ENCODE measurements at places on chromosomes 11 and 22. TPM values are rescaled to one million over a fixed set of nuclear protein-coding genes. Genes with fewer than 3 reads are reported as not detected.
A peak's percentile ranks its signal among the peaks of the same experiment; 100 is the strongest.

The GLB1L2 gene
- polyA plus RNA-seq = 1.1 TPM

The CXCR5 gene
- polyA plus RNA-seq = 0.04 TPM

DNA sequence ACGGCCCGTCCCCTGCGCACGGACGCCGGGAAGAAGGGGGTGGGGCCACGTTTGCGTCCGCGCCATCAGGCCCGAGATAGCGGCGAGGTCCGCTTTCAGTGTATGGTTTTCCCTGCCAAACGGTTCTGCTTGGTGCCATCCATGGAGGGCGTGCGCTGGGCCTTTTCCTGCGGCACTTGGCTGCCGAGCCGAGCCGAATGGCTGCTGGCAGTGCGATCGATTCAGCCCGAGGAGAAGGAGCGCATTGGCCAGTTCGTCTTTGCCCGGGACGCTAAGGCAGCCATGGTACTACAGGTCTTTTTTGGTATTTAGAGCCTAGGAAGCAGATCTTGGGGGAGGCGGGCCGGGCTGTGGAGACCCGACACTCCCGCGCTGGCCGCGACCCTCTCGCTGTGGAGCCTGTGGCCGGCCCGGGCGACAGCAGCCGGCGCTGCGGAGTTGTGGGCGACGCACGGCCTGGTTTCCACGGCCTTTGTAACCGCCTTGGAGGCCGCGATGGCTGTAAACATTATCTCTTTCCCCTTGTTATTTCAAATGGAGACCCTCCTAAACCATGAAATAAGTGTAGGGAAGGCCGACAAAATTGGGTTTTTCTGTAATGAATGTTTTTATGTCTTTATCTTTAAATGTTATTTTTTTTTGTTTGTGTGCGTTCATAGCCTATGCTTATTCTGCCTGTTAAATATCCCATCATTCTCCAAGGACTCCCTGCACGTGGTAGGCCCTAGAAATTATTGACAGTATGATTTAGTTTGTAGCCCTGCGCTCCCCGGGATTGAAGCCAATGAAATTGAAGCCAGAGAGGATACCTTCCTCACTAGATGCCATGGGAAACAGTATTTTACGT is at the start of gene AASDHPPT:
Gene AASDHPPT (plus strand): TSS at position 54 of the 847 bp plus-strand sequence. CDS start 49 bp downstream, at position 103.
- DNase-seq = peak; percentile 59

The ARHGAP42 gene
- 5.4 TPM for polyA plus RNA-seq

DNA sequence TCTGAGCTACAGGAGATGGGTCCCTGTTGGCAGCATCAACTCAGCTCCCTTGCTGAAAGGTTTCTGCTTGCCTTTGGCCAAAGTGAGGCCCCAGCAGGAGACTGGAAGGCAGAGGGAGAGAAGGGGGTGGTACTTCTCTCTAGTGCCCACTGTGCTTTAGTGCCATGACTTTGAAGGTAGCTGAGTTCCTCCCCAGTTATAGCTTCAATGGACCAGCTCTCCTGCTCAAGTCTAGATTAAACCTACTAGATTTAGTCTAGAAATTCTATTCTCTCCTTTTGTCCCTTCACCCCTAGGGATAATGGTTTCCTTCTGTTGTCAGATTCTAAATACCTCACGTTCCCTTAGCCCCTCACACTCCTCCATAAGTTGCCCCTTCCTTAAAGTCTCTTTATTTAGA is 119.2 kb downstream of the TIMP3 start:
- DNase-seq = no peak

DNA sequence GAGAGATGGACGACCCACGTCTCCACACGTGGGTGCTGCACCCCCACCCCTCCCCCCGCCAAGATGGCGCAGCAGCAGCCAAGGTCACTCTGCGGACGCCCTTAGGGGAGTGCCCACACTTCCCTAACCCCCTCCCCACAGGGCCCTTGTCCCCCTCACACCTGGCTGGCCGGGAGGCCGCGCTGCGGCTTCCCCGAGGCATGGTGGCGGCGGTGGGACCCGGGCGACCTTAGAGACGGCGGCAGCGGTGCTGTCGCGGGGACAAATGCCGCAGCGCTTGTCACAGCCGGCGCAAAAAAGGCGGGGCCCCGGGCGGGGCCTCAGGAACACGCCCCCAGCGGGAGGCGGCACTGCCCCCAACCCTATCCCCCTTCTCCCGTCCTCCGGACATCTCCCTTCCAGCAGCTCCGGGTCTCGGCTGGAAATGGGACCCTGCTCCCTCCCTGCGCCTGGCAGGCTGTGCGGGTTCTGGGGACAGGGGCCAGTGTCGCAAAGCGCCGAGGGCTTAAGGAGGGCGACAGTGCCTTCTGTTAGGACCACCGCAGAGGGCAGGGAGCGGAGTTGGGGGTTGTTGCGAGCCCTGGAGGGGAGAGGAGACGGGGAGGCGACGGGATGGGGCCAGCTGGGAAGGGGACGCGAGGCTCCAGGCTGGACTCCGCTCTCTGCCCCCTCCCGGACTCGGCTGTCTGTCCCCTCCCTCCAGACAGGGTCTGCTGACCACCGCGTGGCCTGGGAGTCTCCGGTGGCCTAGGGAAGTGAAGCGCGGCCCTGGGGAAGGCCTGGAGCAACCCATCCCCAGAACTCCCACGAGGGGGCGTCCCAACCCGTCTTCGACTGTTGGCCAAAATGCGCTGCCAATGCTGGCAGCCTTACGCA is at the start of gene CHCHD10:
Gene CHCHD10 (minus strand): TSS at position 300 of the 876 bp plus-strand sequence. CDS start 98 bp downstream, at position 202.
- peak; percentile 65 for DNase-seq

GRCh38 chr22:38727530-38728451 is 22.0 kb downstream of the GTPBP1 start:
- DNase-seq = no peak

GRCh38 chr11:76694664-76695063 is 24.1 kb upstream of the LRRC32 start:
- DNase-seq = peak; percentile 31

DNA sequence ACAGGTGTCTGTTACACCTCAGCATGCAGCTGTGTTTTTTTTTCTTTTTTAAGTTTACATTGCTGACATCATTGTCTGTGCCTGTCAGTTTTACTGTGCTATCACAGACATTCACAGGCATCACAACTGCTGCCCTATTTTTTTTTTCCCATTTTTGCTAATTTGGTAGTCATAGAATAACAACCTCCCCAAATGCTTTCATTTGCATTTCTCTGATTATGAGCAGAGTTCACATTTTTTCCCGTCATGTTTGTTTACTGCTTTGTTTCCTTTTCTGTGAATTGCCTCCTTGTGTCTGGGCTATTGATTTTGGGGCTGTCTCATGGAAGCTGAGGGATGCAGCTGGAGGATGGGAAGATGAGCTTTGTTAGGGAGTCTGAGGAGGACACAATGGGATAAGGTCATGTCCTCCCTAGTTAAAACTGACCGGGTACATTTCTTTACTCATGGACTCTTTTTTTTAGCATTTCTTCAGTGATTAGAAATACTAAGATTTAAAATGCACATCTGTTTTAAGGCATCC is 155.1 kb downstream of the LDLRAD3 start:
- DNase-seq = no peak

GRCh38 chr11:120079750-120080610 is 57.9 kb downstream of the TRIM29 start:
- no peak for DNase-seq

DNA sequence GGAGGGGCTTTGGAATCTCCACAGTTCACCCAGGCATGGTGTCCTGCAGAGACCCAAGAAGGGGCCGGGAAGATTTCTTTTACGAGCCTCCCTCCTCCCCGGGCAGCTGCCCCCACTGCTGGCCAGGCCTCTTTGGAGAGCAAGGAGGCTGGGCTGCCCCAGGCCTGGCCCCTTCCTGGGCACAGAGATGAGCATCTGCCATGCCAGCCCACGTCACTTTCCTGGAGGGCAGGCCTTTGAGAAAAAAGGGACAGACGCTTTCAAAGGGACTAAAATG is 60.5 kb upstream of the FGF3 start:
- DNase-seq = no peak

- no peak for DNase-seq
These were observed 10.9 kb downstream of the NCF4 start for GRCh38 chr22:36871669-36872081.

GRCh38 chr11:119759324-119759723 is 30.3 kb upstream of the NECTIN1 start:
- DNase-seq = no peak

- DNase-seq = no peak
These were observed 20.8 kb downstream of the C11orf71 start for GRCh38 chr11:114379394-114380069.

DNA sequence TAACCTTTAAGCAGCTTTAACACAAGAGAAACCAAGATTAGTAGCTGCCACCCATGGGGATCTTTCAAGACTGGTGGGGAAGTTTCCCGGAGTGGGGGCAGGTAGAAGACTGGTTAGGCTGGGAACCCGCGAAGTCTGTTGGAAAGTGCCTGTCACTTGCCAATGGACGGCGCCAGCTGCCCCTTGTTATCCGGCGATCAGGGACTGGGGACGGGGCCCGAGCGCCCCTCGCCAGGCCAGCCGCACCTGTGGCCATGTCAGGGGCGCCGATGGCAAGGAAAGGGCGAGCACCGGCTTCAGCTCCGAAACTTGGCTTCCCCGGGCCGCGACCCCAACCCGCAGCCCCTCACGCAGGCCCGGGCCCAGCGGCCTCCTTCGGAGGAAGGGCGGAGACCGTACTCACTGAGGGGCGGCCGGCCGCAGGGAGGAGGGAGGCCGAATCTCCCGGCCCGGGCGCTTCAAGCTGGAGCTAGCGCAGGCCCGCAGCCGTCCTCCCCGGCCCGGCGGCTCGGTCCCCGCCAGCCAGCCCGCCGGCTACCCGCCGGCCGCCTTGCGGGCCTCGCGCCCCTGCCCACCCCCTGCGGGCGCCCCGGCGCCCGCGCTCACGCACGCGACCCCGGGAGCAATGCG is 539 bp downstream of the EIF4ENIF1 start:
- DNase-seq = no peak

The TSKU gene
- polyA plus RNA-seq = 171 TPM

The OR10D3 gene
- not detected for polyA plus RNA-seq

- DNase-seq = no peak
These were observed 399.3 kb downstream of the OPCML start for GRCh38 chr11:133133050-133133449.

DNA sequence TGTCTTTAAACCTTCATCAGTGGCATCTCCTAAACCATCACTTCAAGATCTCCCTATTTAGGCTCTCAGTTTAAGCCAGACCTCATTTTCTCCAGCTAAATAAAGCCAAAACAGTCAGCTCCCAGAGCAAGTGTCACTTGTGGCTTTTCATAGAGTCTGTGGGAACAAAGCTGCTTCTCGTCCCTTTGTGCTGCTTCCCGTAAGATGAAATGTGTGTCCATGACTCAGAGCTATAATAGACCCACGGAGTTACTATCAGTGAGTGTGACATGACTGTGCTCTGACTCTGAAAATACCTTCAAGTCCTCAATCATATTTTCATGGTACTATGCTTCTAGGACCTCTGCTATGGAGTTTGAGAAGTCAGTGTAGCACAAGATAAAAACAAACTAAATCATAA is 57.3 kb upstream of the SLN start:
- no peak for DNase-seq

The OR4A16 gene
- not detected for polyA plus RNA-seq

The LRRC74B gene
- polyA plus RNA-seq = 0.04 TPM

The BLID gene
- polyA plus RNA-seq = not detected

The CBLIF gene
- polyA plus RNA-seq = not detected

GRCh38 chr11:120332822-120333716 is 3.1 kb upstream of the ARHGEF12 start:
- DNase-seq = no peak

- no peak for DNase-seq
These were observed 6.8 kb downstream of the TBC1D22A start for GRCh38 chr22:46769191-46769675.

DNA sequence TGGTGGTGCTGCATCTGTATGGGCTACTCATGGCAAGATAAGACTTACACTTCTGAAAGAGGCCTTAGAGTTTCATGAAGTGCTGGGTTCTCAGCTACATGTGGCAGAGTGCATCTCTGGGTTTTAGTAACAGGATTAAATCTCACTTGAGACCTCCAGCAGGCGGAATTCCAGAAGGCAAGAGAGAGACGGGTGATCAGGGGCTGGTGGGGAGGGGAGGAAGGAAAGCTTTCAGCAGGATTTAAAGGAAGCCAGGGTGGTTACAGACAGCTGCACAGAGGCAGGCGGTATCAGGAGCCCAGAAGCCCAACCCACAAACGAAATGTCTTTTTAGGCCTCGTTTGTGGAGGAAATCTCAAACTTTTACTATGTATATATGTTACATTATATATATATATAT is 56.2 kb upstream of the CD82 start:
- no peak for DNase-seq

DNA sequence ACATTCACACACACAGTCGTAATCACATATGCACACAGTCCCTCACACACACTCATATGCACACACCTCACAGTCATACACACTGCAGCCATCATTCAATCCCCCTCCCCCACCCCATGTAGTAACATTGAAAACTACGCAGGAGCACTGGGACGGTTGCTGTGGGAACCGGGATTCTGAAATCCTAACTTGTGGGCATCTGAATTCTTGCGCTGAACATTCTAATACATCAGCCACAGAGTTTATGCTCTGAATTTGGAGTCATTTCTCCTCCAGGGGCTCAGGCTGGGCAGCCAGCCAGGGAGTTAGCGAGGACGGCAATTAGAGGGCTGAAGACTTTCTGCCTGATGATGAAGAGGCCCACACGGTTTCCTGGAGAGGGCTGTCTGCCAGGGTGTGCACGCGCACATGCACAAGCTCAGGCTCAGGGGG is 32.7 kb downstream of the CD6 start:
- DNase-seq = no peak

DNA sequence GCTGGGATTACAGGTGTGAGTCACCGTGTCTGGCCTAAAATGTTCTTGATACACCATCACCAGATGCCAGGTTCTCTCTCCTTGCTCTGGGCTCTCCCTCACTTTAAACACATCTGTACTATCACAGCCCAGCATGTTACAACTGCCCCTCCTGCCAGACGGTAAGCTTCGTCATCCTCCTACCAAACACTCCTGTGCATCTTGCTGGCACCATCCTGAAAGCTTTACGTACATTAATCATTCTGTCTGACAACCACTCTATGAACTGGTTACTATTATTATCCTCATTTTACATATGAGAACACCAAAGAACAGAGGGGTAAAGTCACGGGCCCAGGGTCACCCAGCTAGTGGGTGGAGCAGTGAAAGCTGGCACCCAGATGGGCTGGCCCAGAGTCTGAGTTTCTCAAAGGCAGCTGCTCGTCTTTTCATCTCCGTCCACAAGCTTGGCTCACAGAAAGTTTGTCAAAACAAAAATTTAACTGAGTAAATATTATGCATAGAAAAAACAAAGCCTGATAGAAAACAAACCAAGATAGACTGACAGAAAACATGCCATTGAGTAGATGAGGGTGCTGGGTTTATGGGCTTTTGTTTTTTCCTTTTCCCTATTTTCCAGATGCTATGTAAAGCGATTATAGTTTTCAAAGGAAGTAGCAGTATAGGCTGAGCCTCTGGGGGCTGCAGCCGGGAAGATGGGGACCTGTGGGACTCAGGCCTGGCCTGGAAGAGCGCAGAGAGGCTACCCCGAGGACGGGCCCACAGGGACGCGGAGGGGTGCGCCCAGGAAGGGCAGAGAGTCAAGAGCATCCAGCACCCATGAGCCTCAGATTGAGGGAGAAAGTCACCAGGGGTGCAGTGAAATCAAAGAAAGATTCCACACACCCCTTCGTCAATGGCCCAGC is 9.5 kb downstream of the PLA2G6 start:
- no peak for DNase-seq

- DNase-seq = no peak
These were observed 21.9 kb downstream of the ATG16L2 start for GRCh38 chr11:72836111-72836510.

Measured in A549 (cell line).